ENCODE measurements at places on chromosomes 12 and 14. TPM values are rescaled to one million over a fixed set of nuclear protein-coding genes. Genes with fewer than 3 reads are reported as not detected.

Gene FAM222A
- total RNA-seq = 11.7 TPM

Gene CIROP
- total RNA-seq = not detected

Gene RNASE7
- total RNA-seq = not detected

Gene EEF1AKMT3
- total RNA-seq = 9.3 TPM

Gene GLT8D2
- 1.6 TPM for total RNA-seq

Gene RHOJ
- not detected for total RNA-seq

Gene PLA2G1B
- not detected for total RNA-seq

Gene PARP2
- total RNA-seq = 38.3 TPM

Gene SAMD15
- 1.2 TPM for total RNA-seq

Gene KRT3
- total RNA-seq = 0.33 TPM

Gene GAS2L3
- total RNA-seq = 27.8 TPM

Gene DAO
- not detected for total RNA-seq

Gene SMIM41
- total RNA-seq = not detected

Gene CCDC175
- not detected for total RNA-seq

Gene RNF212B
- total RNA-seq = not detected

Gene PLD4
- not detected for total RNA-seq

Gene CALCOCO1
- total RNA-seq = 30.6 TPM

Gene ANG
- total RNA-seq = 6.6 TPM

Gene DUSP6
- 244 TPM for total RNA-seq

Gene CELA1
- total RNA-seq = not detected

Gene RAB15
- 27.0 TPM for total RNA-seq

Gene OR4K5
- not detected for total RNA-seq

Gene SLC6A12
- not detected for total RNA-seq
